ENCODE measurements at places on chromosomes 7 and 10.

- no peak for DNase-seq
Observed at GRCh38 chr10:78410046-78410965, 376.6 kb downstream of the RPS24 start.

- no peak for DNase-seq
Observed at GRCh38 chr7:24653316-24654085, 80.2 kb downstream of the PALS2 start.

DNA sequence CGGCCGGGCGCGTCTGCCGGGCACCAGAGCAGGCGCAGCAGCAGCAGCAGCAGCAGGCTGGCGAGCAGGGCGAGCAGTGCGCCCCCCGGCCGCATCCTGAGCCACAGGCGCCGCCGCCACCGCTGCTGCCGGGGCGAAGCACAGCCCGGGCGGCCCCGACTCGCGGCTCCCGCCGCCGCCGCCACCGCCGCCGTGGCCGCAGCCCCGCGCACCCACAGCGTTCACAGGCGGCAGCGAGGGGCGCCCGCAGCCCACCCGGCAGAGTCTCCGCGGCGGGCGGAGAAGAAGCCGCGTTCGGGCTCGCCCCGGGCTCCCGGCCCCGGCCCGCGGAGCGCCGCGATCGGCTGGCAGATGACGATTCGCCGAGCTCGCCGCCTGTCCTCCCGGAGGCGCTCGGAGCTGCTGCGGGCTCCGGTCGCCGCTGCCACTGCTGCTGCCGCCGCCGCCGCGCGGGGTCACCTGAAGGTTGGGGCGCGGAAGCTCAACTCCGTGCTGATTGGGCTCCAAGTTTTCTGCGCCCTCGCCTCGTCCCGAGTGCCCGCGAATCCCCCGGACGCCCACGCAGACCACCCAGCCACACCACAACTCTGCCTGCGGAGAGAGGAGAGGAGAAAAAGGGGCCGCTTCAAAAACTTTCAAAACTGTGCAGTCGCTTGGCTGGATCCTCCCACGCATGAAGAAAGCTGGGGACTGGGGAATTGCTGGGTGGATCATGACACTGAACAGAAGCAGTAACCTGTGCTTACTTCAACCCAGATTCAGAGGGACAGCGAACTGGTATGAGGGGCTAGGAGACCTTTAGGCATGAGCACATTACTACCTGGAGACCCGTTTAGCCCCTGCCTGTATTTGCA lies at the start of gene ST8SIA6:
Gene ST8SIA6 (minus strand): TSS at position 435 of the 854 bp plus-strand sequence. CDS start 340 bp downstream, at position 95.
- no peak for DNase-seq

DNA sequence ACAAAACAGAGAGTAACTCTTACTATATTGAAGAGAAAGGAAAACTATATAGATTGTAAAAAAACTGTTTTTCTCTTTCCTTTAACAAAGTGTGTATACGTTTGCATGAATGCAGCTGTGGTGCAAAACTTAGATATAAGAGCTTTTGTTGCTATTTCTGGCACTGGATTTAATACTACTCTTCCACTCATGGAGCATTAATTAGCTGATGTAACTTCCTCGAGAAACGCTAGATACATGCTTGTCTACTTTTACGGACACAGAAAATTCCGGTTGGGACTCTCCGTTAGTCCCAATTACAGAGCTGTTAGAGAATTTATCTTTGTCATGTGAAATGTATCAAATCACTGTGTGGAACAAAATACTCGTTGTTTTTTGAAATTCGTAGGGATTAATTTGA lies 135.5 kb downstream of the ZNF22 start:
- DNase-seq: no peak

DNA sequence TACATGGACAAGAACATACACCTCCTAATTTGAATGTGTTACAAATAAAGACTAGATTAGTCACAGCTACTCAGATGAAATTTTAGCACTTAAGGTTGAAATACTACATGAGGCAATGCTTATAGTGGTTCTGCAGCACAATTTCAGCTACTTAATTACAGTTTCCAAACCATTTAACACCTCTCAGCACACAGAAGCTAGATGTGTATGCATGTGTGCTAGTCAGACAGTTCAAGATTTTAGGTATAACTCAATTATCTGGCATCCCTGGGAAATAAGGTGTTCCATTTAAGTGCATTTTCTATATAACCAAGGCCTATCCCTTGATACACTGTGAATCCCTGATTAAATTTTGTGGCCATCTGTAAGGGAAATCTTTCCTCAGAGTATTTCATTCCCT lies 141.8 kb downstream of the CHCHD3 start:
- DNase-seq: no peak

GRCh38 chr10:4202938-4203337 lies 417.9 kb upstream of the KLF6 start:
- DNase-seq: no peak

- no peak for DNase-seq
Observed at GRCh38 chr10:7408291-7409044, 2.4 kb downstream of the SFMBT2 start.

- peak; percentile 20 for DNase-seq
Observed at GRCh38 chr10:66925896-66926715, at the start of gene LRRTM3. Gene LRRTM3, plus strand, starts transcription at chr10:66926036.

- no peak for DNase-seq
Observed at GRCh38 chr10:1620803-1621202, 116.5 kb downstream of the ADARB2 start.

- DNase-seq: no peak
Observed at GRCh38 chr7:104096683-104097082, 107.2 kb upstream of the RELN start.

- no peak for DNase-seq
Observed at GRCh38 chr10:88233870-88234269, 349.2 kb downstream of the RNLS start.

DNA sequence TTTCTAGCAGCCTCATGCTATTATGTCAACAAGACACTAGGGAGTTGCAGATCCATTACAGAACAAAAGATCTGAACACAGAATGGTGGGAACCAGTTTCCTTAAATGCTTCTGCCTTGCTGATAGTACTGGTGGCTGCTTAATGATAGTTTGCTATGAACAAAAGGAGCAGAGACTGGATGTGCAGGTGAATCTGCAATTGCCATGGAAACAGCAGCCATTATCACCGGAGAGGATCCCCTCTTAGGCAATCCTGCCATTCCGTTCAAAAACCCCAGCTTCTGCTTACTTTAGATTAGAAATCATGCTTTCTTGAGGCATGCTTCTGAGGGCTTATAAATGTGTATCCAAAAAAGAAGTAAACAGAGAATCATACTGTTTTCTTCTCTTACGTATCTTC lies 80.0 kb upstream of the PRKAR2B start:
- DNase-seq: no peak

GRCh38 chr7:21605008-21605585 lies 62.3 kb downstream of the DNAH11 start:
- DNase-seq: no peak

DNA sequence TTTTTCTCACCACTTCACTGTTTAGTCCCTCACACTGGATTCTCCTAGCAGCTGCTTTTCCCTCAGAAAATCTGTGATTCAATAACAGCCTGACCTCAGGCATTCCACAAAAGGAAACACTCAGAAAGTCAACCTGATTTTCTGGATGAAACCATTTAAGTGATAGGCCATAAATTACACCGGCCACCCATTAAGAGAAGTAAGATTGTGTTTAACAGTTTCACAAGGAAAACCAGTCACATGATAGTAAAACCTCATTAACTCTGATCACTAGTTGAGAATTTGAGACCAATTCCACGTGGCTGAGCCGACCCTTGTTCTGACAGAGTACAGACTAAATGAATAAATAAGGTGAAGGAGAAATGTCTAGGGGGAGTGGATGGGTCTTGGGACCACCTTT lies 7.7 kb downstream of the GRM8 start:
- no peak for DNase-seq

DNA sequence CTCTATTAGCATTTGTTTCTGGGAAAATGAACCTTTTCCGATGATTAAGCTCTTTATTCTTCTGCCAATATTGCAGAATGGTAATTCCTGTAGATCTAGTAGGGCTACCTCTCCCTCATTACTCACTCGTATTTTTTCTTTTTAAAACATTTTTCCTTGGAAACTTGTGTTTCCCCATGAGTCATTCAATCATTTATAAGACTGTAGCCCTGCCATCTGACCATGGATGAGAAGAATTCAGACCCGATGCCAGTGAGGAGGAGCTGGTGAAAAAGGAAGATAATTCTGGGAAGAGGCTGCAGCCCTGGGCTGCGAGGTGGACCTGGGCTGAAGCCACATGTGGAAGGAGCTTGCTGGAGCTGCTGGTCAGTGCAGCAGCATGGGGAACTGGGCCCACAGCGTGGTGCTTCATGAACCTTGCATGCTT lies 242.8 kb downstream of the KLF6 start:
- peak; percentile 76 for DNase-seq

DNA sequence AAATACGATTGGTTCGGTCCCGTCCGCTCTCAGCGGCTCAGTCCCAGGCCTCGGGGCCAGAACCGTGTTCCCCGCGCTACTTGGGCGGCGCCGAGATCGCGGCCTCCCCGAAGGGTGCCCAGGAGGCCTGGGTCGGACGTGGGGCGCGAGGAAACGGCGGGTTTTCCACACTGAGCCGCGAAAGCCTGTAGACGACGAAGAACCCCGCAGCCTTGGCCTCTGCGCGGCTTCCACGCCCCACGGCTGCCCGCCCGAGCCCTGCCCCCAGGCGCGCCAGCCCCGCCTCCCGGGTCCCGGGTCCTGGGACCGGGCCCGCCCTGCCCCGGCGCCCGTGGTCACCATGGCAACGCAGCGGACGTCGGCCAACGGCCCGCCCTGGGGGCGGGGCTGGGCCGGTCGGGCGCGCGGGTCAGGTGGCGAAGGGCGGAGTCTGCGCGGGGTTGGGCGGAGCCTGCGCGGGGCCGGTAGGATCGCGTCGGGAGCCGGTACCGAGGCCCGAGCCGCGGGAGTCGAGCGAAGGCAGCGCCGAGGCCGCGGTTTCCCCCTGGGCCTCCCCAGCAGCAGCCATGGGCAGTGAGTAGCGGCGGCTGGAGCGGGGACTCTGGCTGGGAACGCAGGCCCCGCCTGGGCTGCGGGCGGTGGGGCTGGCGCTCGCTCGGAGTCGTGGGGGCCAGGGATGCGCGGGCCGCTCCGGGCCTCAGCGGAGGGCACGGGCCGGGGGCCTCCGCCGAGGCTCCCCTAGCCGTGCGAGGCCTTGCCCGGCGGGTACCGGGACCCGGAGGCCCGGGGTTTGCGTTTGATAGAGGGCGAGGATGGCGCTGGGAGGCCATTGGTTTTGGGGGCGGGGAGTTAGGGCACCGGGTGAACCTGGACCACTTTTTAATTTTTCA lies at the start of gene SEC61A2:
Gene SEC61A2 (plus strand): TSS at position 456 of the 890 bp plus-strand sequence. CDS start 111 bp downstream, at position 567.
- peak; percentile 34 for DNase-seq

DNA sequence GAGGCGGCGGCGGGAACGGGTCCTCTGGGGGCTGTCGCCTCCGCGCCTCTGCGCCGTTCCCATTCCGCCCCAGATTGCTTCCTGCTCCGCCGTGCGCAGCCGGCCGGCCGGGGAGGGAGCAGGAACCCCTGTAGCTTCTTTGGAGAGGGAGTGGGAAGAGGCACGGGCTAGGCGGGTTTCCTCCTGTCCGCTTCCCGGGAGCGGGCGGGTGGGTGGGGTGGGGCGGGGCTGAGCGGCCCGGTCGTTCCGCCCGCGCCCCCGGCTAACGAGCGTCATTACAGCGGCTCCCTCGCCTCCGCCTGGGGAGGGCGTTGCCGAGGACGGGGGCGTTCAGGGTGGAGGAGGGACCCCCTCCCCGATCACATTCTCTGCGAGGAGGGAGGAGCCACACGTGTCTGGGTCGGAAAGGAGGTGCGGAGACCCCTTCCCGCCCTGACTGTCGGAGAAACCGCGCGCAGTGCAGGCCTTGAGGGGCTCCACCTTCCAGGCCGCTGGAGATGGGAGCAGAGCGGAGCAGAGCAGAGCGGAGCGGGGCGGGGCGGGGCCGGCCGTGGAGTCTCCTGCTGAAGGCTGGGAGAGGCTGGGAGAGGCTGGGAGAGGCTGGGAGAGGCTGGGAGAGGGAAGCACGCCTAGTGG lies 39.7 kb downstream of the AGAP3 start:
- no peak for DNase-seq

GRCh38 chr10:1544209-1544673 lies 193.1 kb downstream of the ADARB2 start:
- DNase-seq: no peak

- no peak for DNase-seq
Observed at GRCh38 chr7:131762753-131763152, 206.3 kb upstream of the PODXL start.

DNA sequence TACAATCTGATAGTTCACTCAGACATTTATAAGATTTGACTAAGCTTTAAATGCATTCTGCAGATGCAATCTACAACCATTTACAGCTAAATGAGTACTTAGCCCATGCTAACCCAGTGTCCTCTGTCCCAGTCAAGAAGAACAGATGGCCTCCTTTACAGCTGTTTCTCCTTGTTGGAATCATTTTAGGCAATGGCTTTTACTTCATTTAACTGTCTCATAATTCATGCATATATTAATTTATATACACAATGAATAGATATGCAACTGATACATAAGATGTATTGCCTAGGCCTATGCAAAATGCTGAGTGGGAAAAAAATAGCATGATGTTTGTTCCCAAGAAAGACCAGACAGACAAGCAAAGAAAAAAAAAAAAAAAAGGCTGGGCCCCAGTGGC lies 82.2 kb downstream of the TSPAN12 start:
- no peak for DNase-seq

DNA sequence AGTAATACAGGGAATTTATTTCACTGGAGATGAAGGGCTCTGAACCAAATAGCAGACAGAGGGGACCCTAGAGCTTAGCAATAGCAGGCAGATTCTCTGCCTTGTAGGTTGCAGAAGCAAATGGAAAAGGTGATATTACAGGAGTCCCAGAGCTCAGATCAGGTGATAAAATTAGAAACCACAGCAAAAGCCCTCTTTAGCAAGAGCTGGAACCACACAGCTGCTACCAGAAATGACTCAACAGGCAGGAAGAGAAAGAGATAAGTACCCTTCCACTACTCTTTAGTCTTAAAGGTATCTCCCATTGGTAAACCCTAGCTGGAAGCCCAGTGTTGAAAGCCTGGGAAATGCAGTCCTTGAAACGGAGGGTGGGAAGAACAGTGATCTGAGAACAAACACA lies 535.6 kb upstream of the GHITM start:
- no peak for DNase-seq

- no peak for DNase-seq
Observed at GRCh38 chr7:83850125-83850524, 201.2 kb upstream of the SEMA3E start.

DNA sequence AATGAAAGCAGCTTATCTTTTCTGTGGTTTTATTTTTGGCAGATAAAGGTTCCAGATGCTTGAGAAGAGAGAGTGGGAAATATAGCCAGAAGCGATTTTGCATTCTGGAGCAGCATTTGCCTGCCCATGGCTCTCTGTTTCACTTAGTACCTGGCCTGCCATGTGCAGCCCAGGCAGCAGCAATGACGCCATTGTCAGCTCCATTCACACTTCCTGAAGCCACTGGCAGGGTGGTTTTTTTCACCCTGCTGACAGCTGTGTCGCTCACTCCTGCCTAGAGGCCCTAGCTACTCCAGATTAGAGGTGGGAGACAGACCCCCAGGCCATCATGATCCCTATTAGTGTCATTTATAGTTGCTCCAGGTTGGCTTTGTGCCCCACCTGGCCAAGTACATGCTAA lies 30.1 kb upstream of the NEUROD6 start:
- no peak for DNase-seq

DNA sequence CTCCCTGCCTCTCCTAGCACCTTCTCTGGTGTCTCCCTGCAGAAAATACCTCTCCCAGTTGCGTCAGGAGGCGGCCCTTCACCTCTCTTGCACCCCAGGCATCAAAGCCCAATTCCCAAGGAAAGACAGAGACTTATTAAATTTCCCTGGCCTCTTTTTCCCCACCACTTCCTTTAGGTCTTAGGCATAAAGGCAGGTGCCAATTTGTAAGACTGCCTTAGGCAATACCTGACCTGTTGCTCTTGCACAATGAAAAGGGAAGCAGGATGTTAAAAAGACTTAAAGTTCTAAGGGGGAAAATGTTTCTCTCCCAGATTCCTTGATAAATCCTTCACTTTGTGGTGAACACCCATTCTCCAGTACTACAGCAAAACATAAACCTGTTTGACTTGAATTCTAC lies 186.7 kb downstream of the SLC25A13 start:
- DNase-seq: no peak

Measured in AG09309 (cell line).